Right cardiac atrium (tissue), 5 donors: ENCODE measurements at places on chromosomes 16 and 17. TPM values are rescaled to one million over a fixed set of nuclear protein-coding genes. Genes with fewer than 3 reads are reported as not detected.

DNA sequence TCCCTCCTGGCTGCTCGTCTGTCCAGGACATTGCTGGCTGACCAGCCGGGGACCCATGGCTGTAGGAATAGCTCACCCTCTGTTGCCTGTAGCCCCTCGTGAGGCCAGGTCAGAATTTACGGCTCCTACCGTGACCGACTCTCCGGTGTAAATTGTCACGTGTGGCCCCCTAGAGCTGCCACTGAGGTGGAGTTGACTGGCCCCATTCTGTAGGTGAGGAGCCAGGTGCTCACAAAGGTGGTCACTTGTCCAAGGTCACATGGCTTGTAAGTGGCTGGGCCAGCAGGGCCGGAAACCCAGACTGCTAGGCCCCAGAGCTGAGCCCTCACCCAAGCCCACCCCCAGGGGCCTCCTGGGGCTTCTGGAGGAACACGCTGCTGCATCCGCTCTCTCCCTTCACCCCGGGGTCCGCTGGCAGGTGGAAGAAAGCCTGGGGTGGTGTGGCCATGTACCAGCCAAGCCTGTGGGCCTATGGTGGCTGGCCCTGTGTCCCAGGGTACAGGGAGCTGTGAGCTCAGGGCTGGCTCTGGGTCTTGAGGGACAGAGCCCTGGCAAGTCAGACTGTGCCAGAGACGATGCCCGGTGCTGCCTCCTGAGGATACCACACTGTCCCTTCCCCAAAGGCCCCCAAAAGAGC, 120.7 kb downstream of the RAB11FIP4 start:
- DNase-seq, result no peak

- DNase-seq, result no peak
Observed at GRCh38 chr16:50667497-50668367, 13.4 kb downstream of the SNX20 start.

DNA sequence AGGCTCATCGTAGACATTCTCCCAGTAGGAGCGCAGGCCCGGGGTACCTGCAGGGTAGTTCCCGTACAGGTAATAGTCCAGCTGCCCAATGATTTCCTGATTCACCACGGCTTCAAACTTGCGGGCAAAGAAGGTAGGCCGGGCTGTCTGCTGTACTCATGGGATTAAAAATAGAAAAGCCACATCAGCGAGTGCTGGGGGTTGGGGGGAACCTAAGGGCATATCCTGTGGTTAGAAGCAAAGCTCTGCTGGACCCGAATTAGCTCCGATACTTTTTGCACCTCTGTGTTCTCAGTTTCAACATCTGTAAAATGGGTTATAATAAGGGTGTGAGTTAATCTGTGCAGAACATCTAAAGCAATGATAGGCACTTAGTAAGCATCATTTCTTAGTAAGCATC, 336.2 kb downstream of the XYLT1 start:
- DNase-seq, result no peak

- DNase-seq, result no peak
Observed at GRCh38 chr17:8791910-8792270, 7.3 kb downstream of the MFSD6L start.

GRCh38 chr16:84220851-84221250, 19.0 kb downstream of the KCNG4 start:
- DNase-seq, result no peak

DNA sequence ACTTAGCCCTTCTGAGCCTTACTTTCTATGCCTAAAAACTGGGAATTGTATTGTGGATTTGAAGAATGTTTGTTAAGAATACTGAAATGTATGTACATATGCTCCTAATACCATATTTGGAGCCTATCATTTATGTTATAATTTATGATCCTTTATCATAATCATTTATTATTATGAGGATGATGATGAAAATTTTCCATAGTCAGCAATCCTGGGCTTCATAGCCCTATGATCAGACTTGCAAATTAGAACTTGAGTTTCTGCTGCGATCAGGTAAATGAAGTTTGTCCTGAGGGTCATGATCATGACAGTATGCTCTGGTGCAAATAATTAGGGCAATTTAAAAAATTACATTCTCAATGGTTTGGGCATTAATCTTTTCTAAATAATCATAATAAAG, 147.4 kb downstream of the CA10 start:
- DNase-seq, result no peak

GRCh38 chr16:21708533-21709115, 44.9 kb downstream of the OTOA start:
- peak; percentile 52 for DNase-seq

DNA sequence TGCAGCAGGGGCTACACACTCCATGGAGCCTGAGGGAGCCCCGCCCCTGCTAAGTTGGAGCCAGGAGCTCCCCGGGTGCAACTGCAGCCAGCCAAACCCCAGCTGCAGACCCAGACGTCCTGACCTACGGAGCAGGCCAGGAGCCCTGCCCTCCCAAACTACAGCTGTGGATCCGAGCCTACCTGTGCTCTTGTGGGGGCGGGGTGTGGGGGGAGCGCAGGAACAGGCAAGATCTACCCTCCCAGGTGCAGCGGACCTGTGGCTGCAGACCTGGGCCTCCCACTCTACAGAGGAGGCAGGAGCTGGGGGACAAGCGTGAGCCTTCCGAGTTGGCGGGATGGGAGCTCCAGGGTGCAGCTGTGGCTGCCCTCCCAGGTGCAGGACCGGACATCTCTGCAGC, 29.7 kb upstream of the MYLK3 start:
- DNase-seq, result no peak

DNA sequence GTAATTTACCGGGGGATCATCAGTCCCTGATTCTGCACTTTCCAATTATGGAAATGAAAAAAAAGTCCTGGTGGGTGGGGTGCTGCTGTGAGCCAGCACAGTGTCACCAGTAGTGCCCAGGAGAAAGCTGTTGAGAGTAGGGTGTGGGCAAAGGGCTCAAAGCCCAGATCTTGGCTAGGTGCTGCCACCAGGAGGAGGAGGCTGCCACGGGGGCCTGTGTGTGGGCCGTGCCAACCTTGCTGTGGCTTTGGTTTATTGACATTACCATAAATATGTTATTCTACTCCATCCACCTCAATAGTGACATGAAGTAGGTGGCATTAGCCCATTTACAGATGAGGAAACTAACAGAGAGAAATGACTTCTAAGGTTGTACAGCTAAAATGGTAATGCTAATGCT, 6.7 kb upstream of the PRPSAP2 start:
- no peak for DNase-seq

DHRS7C gene
- total RNA-seq, result 189 TPM

INPP5K gene
- total RNA-seq, result 32.6 TPM

KCNH4 gene
- 0.06 TPM for total RNA-seq

NPIPB13 gene
- total RNA-seq, result 3.1 TPM

TBX6 gene
- 0.88 TPM for total RNA-seq

CDT1 gene
- total RNA-seq, result 0.67 TPM
